AG09309 (cell line): ENCODE measurements at places on chromosomes 6 and 20.

DNA sequence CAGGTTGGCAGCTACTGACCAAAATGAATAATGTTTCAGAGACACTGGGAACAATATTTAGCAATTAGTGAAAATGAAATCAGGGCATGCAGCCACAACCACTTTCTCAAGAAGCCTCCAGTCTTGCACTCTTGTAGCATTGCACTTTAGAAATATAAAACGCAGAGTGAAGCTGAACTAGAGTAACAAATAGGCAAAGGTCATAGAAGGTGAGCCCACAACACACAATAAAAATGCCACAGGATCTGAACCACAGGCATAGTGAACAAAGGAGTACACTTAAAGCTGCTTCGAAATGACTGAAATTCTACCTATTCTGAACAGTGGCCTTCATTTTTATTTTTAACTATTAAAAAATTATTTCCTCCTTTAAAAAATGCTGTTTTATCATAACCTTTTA is 25.0 kb downstream of the DDO start:
- no peak for DNase-seq

DNA sequence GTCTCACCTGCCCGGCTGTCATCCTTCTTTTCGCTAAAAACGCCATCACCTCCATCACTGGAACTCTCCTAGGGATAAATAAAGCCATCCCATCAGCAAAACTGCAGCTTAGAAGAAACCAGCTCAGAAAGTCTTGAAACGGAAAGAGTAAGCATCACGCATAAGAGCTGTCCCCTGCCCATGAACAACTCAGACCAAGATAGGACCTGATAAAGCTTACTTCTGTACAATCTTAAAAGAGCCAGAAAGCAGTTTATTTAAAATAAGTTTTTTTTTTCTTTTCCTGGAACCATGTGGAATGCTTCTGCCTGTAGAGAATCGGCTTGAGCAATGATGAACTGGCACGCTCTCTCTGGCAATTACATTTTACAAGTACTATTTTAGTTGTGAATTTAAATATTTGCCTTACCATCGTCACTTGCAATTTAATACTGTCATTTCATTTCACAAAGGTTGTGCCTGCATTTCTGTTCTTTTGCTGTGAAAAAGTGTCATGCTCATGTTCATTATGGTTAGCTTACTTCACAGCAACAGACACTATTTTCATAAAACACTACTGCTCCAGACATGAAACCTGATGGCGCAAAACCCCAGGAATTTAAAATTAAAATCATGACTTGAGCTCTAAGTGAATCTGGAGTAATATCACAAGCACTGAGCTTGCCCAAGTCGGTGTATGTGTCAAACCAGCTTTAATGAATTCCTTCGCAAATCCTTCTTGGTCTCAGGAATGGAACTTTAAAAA is 59.6 kb upstream of the EMILIN3 start:
- DNase-seq, result no peak

- no peak for DNase-seq
These were observed 1405.5 kb downstream of the GRIK2 start for GRCh38 chr6:102799051-102799450.

DNA sequence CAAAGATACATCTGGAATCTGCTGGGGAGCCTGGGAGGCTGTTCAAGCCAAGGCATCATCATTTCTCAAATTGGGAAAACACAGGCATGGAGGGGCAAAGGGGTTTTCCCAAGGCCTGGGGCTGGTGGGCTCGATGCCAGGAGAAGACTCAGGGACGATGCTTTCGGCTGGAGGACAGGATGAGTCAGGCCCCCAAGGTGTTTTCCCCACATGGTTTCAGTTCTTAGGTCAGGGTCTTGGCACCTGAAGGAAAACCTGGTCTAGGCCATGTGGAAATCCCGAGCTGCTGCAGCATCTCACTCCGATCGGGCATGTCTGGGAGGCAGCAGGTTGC is 348.1 kb downstream of the CDC5L start:
- no peak for DNase-seq

GRCh38 chr20:10634683-10635411 is 39.0 kb downstream of the JAG1 start:
- DNase-seq, result peak; percentile 81

DNA sequence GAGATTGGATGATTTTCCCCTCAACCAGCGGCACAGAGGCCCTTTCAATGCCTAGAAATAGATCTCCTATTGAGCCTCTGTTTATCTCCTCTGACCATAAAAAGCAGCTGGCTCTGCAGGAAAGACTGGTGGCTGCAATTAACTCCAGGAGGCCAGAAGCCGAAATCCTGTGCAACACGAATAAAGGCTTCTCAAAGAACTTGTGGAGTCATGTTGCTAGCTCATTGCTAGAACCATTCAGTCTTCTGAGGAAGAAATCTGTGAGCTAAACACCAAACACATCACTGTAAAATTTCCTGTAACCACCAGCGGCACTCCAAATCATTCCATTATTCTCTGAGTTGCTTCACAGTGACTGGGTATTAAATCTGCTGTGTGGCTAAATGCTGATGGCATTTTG is 49.1 kb upstream of the TPD52L1 start:
- peak; percentile 89 for DNase-seq

- DNase-seq, result no peak
These were observed 704.2 kb upstream of the MAP3K7 start for GRCh38 chr6:91291071-91291470.

- no peak for DNase-seq
These were observed 2.3 kb downstream of the PLAGL2 start for GRCh38 chr20:32205110-32205842.

GRCh38 chr20:4613718-4614620 is 107.7 kb upstream of the PRND start:
- no peak for DNase-seq

DNA sequence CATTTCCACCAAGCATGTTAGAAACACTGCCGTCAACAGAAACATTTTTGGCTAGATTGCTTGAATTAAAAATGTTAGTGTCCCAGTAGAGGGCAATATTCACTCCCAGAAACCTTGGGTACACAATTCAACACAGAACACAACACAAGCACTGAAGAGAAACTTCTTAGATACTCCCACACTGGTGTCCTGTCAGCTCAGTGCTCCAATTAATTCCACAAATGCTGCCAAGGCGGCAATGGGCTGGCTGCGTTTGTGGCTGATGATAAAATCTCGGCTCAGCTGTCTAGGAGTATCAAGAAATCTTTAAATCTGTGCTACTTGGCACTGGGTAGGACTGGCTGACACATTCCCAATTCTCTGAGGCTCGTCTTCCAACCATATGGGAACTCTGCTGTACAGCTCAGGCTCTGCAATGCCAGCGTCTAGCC is 39.3 kb downstream of the BEND3 start:
- DNase-seq, result peak; percentile 23

GRCh38 chr6:77814119-77814518 is 161.3 kb downstream of the MEI4 start:
- DNase-seq, result no peak

DNA sequence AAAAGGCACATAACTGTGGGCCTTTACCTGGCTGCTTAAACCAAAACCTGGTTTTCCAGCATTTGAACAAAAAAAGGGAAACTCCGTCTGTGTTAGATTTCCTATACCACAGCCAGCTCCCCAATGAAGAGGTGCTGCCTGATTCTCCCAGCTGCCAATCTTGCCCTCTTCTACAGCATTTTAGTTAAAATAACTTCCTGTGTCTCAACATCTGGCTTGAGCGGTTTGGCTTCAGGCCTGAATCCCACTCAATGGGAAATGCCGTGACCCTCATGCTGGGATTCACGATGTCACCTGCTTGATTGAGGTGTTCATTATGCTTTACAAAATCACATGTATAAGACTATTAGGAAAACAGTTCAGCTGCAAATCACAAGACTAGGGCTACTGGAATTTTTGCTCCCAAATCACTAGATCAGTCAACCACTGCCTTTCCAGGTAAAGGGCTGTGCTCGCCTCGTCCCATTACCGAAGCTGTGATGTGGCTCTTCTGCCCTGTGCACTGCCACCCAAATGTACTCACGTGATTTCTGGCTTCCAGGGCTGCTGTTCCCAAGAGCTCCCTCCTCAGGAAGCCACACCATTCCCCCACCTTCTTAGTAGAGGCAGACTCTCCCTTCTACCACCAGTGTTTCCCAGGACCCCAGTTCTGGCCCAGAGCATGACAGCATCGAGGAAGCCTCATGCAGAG is 94.6 kb downstream of the PSMG4 start:
- no peak for DNase-seq

DNA sequence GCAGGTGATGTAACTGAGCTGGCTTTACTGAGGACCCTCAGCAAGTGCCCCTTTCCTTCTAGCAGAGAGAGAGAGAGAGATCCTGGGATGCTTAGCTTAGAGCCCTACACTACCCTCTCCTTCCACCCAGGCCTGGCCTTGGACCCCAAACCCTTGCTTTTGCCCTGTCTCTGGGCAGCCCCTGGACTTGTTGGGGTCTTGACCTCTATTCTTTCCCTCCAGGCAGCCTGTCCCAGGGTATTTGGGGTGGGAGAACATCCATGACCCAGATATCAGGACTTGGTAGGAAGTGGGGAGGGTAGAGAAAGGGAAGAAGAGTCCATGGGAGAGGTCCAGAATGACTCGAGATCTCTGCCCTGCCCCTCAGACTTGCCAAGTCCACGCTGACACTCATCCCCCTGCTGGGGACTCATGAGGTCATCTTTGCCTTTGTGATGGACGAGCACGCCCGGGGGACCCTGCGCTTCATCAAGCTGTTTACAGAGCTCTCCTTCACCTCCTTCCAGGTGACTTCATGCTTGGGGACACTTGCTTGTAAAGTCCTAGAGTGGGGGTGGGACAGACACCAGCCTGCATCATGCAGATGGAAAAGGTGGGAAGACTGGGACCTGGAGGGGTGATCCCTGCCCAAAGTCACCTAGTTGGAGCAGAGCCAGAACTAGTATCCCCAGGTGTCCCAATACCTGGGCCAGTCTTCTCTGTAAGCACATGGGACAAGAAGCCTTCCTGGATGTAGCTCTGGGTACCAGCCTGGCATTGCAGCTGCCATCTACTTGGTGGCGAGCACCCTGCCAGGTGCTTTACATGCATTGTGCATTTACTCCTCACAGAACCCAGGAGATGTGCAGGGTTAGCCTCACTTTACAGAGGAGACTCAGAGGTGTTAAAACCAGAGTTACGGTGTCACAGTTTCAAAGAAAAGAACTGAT is 30.9 kb downstream of the GLP1R start:
- no peak for DNase-seq

DNA sequence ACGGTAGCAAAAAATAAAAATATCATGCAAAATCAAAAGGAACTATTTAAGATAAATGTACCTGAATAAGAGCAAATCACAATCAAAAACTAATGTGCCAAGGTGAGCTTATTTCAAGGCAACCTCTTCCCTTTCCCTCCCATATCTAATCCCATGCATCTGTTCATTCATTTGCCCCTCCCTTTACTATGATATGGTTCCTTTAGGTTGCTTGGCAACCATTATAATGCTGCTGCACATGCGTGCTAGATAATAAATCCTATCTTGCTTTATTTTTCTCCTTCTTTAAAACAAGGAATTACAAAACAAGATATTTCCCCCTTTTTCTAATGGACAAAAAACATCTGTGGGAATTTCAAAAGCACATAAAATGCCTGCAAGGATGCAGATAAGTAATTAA is 318.2 kb upstream of the POU3F2 start:
- DNase-seq, result no peak

GRCh38 chr6:105136431-105137350 is 43.1 kb downstream of the POPDC3 start:
- DNase-seq, result no peak

- DNase-seq, result no peak
These were observed 43.1 kb downstream of the E2F3 start for GRCh38 chr6:20444786-20445271.
